ENCODE measurements at places on chromosomes 5 and 9.
A peak's percentile ranks its signal among the peaks of the same experiment; 100 is the strongest.

DNA sequence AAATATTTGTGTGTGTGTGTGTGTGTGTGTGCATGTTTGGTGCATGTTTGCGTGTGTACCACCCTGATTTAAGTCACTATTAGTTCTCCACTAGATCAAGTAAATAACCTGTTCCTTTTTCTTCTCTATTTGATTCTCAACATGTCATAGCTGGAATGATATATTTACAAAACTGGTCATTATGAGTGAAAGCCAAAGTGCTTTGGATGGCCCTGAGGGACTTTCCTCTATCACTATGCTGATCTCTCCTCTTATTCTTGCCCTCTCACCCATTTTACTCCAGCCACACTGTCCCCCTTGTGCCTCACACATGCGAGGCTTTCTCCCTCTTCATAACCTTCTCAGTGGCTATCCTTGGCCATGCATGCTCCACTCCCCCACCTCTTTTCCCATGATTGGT, 144.6 kb upstream of the NMUR2 start:
- no peak for DNase-seq

- peak; percentile 58 for DNase-seq
Observed at GRCh38 chr5:95863383-95863757, 40.8 kb upstream of the GLRX start.

DNA sequence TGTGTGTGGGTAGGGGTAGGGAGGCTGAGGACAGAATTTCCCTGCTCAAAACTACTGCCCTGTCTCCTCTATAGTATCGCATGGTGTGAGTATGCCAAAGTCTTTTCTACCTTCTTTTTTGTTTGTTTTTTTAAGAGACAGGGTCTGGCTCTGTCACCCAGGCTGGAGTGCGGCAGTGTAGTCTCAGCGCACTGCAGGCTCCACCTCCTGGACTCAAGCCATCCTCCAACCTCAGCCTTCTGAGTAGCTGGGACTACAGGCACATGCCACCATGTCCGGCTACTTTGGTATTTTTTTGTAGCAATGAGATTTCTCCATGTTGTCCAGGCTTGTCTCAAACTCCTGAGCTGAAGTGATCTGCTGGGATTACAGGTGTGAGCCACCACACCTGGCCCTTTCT, 2.5 kb downstream of the SRP19 start:
- DNase-seq = peak; percentile 13

DNA sequence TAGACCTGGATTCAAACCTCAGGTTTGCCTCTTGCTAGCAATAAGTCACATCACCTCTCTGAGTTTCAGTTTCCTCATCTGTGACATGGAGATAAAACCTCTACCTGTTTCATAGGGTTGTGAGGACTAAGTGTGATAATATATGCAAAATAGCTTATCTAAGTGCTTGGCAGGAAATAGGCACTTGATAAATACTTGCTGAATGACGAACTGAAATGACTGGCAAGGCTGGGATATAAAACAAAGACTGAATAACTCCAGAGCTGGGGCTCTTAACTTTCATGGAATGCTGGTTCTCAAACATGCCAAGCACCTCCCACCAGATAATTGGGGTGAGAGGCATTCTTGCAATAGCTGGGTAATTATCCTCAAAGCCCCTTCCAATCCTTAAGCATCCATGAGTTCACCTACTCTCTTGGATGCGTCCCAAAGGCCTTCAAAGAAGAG, 87.6 kb downstream of the ADRB2 start:
- DNase-seq = peak; percentile 92

DNA sequence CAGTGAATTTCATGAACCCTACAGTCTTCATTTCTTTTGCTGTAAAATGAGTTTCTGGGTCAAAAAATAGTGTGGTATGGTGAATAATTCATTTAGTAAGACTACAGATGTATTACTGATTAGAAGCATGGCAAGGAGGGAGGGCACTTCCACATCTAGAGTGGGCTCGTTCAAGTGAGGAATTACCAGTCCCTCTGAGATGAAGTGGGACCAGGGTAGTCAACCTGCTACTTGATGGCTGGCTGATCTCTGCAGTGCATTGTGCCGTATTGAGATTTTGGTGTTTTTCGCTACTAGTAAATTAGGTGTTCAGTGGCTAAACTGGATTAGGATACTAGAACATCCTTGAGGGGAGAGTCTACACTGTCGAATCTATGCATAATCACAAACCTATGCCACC, 10.8 kb downstream of the CDC37L1 start:
- no peak for DNase-seq

DNA sequence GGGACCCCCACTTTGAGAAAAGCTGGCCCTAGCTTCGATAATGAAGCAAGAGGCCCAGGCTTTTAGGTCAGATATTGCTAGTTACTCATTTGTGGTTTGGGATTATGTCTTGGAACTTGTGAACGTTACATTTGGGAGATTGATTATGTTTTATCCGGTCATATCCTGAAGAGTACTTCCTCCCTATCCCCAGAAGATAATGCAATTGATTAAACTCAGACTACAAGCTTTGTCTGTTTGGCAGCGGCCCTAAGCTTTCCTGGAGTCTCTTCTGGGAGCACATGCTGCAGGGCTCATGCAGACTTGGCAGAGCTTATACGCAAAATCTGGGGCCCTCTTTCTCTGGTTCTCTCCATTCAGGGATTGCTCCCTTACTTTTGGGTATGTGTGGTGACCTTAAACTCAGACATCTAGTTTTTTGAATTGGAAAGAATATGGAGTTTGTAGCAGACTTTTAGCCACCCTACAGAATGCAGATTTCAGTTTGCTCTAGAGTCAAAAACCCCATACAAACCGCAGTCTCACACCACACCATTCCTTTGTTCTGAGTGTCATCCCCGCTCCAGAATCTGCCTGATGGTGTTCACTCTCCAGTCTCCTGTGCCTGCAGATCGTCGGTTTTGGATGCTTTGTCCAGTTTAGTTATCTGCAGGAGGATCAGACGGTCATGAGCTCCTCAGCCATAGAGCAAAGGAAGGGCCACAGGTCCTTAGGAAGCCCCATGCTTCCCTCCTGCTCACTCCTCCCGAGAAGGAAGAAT, 449.5 kb upstream of the TRPC7 start:
- DNase-seq = peak; percentile 84

- DNase-seq = no peak
Observed at GRCh38 chr9:117149996-117150395, 264.9 kb downstream of the ASTN2 start.

DNA sequence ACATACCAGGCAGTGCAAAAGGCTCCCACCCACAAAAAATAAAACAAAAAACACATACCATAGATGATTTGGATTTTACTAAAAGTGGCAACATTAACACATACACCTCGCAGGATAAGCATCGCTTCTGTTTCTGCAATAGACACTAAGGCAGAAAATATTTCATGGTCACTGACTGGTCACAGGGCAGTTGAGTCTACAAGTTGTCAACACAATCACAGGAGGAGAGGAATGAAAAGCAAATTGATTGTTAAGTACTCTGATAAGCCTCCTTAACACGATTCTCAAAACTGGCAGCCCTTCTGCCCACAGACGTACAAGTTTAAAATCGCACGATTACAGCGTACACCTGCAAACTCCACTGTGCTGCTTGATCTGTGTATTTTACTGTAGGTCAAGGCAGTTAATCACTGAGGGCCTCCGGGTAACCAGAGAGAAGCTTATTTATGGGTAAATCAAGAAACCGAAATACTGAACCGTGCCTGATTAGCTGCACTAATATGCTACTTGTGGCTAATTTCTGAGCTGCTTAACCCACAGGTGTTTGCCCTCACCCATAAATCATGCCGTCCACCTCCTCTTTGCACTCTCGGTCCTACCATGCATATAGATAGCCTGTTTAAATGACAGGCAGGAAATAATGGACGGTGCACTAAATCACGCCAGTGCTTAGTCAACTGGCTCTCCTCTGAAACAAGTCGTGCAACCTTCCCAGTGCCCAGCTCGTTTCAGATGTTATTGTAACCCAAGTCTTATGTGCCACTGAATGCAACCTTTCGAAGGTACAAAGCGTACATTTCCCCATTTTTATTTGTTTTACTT, 659.4 kb upstream of the ADAMTS16 start:
- peak; percentile 42 for DNase-seq

GRCh38 chr9:14907696-14908095, 2.5 kb downstream of the FREM1 start:
- no peak for DNase-seq

DNA sequence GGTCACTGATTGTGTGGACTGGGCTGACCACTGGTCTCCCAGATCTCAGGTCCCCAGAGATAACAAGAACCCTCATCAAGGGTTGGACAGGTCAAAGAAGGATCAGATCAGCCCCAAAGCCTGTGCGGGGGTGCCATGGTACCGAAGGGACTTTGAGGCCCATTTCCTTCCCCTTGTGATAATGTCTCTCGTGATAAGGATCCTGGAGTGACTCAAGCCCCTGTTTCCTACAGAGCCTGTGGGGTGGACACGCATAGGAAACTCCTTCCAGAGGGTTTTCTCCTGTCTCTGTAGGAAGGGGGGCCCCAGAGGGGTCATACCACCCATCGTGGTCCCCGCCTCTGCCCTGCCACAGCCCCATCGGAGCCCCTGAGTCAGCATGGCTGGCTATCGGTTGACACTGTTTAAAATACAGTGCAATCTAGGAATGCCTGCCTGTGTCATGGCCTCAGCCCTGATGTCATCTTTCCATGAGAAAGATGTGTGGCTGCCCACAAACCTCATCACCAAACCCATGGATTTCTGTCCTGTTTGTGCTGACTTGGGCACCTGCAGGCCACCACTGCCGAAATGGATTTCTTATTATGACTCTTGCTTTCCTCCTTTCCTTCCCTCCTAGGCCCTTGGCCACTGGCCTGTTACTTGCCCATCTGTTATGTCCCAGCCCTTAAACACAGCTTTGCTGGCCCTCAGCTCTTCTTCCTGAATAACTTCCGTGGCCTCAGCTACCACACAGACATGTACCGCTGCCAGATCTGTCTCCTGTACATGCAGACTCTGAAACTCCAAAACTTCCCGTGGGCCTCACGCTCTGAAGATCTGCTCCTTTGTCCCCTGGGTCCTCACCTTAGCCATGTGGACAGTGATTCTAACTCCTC, 2.9 kb upstream of the CSF2 start:
- DNase-seq = peak; percentile 39

DNA sequence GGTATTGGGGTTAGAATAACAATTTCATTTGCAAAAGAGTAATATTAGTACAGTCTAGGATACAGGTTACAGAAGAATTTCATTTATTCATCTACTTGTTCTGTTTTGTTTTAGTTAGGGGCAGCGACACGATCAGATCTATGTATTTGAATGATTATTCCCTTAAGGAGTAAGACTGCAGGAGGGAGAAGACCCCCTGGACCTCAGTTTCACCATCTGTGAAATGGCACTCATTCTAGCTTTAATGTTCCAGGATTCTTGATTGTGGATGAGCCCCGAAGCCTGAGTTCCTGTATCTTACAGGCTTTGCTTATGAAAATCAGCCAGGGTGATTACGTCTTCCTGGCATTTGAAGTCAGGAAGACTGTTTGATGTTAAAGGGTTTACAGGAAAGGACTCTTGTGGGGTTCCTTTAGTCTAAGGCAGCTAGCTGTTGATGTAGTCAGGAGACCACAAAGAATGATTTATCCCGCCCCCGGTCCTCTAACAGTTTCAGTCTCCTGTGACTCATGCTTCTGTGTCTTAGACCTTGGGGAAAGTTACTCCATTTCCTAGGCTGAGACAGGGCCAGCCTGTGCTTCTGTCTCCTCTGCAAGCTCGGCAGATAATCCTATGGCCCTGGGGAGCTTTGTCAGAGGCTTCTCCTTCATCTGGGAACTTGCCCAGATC, 11.5 kb downstream of the SMIM3 start:
- peak; percentile 98 for DNase-seq

DNA sequence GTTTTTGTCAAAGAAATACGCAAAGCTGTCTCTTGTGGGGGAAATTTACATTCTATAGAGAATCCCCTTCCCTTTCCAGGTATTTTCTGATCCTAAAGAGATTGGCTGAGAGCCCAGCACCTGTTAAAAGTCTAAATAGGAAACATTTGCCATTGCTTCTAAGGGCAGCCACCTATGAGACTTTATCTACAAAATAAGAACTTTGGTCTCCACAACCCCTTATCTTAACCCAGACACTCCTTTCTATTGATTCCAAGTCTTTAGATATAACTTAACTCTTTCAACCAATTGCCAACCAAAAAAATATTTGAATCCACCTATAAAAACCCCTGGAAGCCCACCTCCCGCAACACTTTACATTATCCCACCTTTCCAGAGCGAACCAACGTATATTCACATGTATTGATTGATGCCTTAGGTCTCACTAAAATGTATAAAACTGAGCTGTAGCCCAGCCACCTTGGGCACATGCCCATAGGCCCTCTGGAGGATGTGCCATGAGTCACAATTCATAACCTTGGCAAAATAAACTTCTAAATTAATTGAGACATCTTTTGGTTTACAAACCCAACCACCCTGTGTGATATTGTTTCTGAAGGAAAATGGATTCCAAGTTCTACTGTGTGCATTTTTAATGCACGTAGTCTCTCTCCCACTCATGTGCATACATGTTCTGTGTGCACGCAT, 211.4 kb downstream of the GAS1 start:
- DNase-seq = no peak

GRCh38 chr5:108149369-108149768, 232.5 kb downstream of the FBXL17 start:
- no peak for DNase-seq

Data from fibroblast of skin of back (primary cell).